ENCODE measurements at places on chromosomes 11 and 22.

DNA sequence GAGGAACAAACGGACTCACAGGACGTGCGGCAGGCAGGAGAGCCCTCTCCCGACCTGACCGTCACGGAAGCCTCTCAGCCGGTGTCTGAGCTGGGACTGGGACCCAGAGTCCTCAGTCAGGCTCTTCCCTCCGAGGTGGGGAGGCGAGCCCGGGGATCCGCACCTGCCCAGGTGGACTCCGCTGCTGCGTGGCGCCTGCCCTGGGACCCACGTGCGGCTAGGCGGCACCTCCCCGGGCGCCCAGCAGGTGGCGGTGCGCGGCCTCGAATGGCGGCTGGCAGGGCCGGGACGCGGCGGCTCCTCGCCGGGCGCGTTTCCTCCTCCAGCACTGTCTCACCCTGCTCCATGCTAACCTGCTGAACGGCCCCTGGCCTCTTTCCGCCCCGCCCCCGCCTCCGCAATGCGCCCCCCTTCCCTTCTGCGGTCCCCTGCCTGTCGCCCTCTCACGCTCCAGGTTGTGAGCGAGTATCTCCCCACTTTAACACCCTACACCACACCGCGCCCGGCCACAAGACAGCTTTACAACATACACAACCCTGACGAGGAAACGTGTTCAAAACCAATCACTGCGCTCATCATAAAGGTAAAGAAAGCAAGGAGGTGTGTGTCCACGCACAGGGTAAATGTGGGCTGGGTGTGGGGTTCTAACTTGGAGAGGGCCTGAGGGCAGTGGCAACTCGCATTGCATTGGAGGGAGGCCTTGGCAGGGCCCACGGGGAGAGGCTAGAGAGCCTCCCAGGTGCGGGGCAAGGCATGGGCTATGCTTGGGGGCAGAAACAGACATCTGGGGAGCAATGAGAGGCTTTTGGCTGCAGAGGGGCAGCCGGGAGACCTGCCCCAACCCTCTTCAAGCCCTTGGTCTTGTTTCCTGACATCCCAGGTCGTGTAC is 25.9 kb upstream of the ATXN10 start:
- DNase-seq: peak; percentile 74

DNA sequence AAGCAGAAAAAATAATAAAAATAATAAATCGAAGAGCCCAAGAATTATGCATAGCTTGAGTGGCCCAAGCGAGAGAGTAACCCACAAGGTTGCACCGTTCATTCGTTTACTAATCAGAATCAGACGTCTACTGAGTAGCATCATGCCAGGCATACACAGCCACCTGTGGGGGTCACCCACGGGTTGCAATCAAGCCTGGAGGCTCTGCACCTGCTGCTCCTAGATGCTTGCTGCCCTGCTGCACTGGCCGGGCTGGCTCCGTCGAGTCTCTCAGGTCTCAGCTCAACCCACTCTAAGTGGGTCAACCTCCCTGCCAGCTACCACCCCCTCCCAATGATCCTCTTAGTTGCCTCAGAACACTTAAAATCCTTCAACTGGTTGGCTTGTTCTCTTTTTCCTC is 2.0 kb upstream of the TESMIN start:
- no peak for DNase-seq

DNA sequence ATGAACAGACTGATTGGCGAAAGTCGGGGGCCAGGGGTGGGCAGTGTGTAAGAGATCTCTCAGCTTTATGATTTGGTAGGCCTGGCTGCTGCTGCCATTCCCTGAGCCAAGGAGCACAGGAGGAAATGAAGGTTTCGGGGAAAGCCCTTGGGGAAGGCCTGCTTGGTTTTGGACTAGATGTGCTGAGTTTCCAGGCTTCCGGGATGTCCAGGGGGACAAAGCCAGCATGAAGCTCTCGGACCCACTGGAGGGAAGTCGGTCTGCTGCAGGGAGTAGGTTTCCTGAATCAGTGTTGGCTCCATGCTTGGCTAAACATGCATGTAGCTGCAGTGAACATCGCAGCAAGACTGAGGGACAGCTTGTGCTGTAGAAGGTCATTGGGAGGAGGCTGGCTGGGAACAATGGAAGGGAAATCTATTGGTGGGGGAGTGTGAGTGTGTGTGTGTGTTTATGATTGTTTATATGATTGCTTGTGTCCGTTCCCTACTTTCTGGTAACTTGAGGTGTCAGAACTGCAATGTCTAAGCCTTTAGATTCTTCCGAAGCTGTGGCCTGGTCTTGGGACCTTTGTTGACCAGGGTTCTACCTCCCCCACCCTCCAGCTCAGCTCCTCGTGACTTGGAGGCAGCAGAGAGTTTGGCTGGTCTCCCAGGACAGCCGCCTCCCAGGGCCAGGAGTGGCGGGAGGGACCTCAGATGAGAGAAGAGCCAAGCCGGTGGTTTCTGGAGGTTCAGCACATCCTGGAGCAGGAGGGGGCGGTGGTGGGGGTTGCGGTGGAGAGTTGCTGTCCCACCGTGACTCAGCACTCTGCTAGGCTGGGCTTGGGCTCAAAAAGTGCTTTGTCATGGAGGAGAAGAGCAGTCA is 4.0 kb upstream of the FTH1 start:
- peak; percentile 55 for DNase-seq

DNA sequence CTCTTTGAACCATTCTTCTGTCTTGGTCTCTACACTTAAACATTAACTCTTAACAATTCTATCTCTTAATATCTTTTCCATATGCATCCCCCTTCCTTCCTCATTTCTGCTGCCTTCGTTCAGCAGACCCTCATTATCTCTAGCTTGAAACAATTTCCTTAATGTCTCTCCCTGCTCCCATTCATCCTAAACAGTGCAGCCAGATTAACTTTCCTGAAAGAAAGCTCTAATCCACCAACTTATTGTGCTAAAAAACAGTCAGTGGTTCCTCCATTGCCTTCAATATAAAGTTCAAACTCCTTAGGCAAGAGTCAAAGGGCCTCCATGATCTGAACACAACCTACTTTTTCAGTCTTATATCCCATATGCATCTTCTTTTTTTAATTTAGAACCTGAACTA is 42.5 kb downstream of the SOX6 start:
- no peak for DNase-seq

DNA sequence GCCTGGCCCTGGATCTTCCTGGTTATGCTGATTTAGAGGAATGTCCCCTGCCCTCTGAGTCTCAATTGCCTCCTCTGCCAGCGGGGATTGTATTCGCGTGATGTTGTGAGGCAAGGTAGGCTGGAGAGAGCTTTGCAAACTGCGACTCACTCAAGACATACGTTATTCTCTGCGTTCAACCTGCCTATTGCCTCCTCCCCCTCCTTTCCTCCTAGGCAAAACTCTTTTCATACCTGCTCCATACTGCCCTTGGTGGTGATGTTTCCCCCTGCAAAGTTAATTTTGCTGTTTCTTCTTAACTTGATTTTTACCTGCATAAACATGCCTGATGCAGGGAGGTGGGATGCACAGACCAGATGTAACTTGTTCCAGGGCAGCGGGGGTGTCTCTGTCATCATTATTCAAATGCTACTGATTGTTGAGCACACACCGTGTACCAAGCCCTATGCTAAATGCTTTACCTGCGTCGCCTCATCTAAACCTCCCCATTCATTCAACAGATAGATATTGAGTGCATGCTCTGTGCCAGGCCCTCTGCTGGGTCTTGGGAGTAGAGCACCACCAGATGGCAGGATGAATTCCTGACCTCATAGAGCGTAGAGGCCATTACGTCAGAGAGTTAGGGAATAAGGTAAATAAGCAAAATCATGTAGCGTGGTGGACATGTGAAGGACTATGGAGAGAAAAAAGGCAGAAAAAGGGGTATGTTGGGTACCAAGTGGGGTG is 29.0 kb downstream of the SGSM1 start:
- DNase-seq: no peak

DNA sequence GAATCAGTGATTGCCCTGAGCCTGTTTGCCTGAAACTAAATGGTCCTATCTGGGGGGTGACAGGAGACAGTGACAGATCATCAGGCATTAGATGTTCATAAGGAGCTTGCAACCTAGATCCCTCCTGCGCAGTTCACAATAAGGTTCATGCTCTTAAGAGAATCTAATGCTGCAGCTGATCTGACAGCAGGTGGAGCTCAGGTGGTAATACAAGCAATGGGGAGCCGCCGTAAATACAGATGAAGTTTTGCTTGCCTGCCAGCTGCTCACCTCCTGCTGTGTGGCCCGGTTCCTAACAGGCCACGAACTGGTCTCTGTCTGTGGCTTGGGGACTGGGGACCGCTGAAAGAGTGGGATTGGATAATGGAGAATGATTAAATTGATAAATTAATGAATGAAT is 14.0 kb downstream of the NOX4 start:
- no peak for DNase-seq

GRCh38 chr22:30000566-30000965 is 79.7 kb upstream of the HORMAD2 start:
- DNase-seq: no peak

- no peak for DNase-seq
Observed at GRCh38 chr22:35488513-35488912, 52.1 kb upstream of the RASD2 start.

- DNase-seq: peak; percentile 98
Observed at GRCh38 chr11:63681321-63682065, at the start of gene RTN3. RTN3 (plus strand) TSS chr11:63681500; CDS start chr11:63681637, 137 bp downstream.

DNA sequence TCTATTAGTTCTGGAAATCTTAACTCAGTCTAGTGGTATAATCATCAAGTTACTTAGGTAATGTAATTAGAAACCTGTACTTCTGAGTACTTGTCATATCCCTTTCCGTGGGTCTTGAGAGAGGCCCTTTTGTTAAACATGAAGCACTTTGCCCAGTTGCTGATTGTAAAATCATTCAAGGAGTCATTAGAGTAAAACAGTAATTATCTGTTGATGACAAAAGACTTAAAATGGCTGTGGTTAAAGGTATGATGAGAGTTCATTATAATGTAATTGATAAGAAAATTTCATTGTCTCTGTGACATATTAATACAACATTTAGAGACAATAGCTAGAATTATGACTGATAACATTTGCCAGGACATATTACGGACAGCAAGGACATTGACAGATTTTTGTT is 34.3 kb downstream of the PRR5L start:
- no peak for DNase-seq

DNA sequence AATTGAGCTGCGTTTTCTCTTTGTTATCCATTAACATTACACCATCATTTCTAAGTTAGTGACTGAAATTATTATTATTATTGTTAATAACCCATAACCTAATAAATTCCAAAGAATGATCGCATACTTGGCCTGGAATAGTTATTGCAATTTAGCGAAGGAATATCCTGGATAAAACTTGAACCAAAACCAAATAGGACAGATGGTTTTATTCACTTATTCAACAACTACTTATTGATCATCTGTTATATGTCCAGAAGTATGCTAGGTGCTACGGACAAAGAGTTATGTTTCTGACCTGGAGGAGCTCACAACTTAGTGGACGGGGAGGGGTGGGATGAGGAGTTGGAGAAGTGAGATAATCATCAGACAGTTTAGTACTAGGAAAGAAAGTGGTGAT is 44.8 kb upstream of the ARHGAP20 start:
- DNase-seq: no peak

DNA sequence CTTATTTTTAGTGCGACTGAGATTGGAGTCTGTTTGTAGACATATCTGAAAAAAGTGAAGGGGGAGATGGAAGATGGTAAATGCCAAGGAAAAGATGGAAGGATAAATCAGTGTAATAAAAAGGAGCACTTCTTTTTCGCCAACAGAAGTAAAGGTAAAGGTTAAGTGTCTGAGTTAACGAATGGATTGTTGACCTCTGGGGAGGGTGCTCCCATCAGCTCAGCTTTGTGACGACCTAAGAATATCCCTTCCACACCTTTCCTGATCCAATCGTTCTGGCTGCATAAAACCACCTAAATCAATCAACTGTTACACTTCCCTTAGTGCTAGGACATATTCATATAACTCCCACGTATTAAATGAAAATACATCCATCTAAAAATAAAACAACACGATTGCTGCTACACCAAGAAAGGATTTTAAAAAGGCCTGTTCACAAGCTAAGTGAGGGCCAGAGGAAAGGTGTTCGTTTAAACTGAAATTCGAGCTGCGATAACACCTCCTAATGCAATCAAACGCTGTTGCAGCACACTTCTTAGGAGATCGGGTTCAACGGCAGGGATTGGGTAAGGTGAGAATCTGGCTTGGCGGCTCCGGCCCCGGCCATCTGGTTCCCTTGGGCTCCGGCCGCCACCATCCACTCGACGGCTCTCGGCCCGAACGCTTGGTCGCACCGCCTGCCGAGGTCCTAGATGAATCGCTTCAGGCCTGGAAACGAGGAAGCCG is 658 bp downstream of the C11orf71 start:
- no peak for DNase-seq

- no peak for DNase-seq
Observed at GRCh38 chr11:110295086-110295485, 1.3 kb downstream of the RDX start.

DNA sequence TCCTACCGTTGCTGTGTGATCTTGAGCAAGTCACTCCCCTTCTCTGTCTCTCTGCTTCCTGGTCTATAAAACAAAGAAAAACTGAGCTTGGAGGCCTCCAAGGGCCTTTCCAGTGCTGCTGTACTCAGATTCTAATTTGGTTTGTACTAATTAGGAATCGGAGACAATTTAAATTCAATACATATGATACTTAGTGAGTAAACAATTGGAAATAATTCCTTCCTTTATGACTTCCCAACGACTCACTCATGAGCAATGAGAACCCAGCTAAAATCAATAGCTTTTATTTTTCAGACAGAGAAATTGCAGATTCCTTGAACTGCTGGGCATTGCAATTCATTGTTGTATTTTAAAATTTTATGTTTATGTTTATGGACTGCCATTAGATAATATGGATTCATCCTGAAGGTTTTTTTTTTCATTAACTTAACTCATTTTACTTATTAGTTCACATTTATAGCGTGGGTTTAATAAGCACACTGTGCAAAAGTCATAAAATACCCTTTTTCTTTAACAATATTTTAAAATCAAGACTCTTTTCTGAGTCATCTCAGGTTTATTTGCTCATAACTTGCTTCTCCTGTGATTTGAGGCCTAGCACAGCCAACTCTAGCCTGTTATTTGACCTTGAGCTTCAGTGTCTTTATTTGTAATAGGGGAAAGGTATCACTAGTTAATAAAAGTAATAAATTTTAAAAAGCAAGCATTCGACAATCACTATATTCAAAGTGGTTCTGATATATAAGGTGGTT is 95.8 kb downstream of the TP53I11 start:
- DNase-seq: no peak

- DNase-seq: no peak
Observed at GRCh38 chr11:68827733-68828132, 14.0 kb downstream of the CPT1A start.

DNA sequence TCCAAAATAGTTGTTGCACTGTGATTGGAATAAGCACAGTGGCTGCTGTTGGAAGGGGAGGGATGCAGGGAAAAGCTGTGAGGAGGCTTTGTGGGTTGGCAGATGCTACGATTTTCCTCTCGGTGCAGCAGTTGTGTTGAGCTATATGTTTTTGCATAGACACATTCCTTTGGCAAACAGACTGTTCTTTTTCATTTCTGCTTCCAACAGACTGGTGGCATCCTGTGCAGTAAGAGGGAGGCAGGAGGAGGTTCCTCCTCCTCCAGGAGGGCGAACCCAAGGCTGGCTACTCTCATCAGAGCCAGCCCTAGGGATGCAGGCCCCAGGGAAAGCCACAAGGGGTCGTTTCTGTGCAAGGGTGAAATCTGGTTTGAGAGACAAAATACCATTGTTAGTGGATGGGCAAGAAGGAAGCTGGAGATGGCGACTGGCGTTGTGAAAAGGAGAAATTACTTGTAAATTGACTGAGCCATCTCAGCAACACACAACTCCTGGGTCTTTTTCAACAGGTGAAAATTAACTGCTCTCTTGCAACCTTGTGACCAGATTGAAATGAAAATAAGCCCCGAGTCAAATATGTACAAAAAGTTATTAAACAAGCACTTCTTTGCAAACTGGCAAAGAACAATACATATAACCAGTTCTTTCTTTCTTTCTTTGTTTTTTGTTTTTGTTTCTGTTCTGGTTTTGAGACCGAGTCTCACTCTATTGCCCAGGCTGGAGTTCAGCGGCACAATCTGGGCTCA is 26.5 kb upstream of the UBASH3B start:
- DNase-seq: peak; percentile 73

Data from CD4-positive, alpha-beta T cell treated with Interleukin-21 for 1 hour (primary cell).